Activated CD8-positive, alpha-beta T cell treated with anti-CD3 and anti-CD28 coated beads for 36 hours (primary cell): ENCODE measurements at places on chromosomes 2 and 18.

GRCh38 chr2:8394131-8394530 lies 287.7 kb upstream of the ID2 start:
- peaks cover 2% of the 10 kb centered on the region for H3K27me3 ChIP-seq
- no peaks in the 10 kb centered on the region for H3K36me3 ChIP-seq
- H3K4me1 ChIP-seq, result peaks cover 2% of the 10 kb centered on the region
- H3K4me3 ChIP-seq, result no peak overlapping the region
- no peak overlapping the region for H3K27ac ChIP-seq
- DNase-seq, result no peak

- H3K27me3 ChIP-seq, result no peaks in the 10 kb centered on the region
- H3K27ac ChIP-seq, result no peak overlapping the region
- H3K36me3 ChIP-seq, result no peaks in the 10 kb centered on the region
- H3K4me1 ChIP-seq, result no peaks in the 10 kb centered on the region
- no peak overlapping the region for H3K4me3 ChIP-seq
These were observed 75.0 kb downstream of the CTIF start for GRCh38 chr18:48613589-48614404.

GRCh38 chr2:47558768-47559684 lies 156.1 kb downstream of the MSH2 start:
- DNase-seq, result no peak
- no peak overlapping the region for H3K4me3 ChIP-seq
- no peaks in the 10 kb centered on the region for H3K36me3 ChIP-seq
- no peak overlapping the region for H3K27ac ChIP-seq
- no peaks in the 10 kb centered on the region for H3K27me3 ChIP-seq

DNA sequence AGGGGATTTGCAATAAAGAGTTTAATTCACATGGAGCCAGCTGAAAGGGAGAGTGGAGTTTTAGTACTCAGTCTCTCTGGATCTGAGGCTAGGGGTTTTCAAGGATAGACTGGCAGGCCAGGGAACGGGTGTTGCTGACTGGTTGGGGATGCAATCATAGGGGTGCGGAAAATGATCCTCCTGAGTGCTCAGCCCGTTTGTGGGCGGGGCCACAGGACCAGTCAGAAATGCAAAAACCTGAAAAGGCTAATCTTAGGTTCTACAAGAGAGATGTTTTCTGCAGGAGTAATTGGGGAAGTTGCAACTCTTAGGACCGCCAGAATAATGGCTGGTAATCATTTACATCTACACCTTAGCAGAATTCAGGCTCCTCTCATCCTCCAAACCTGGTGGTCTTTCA lies 2.5 kb downstream of the NFU1 start:
- DNase-seq, result no peak
- H3K36me3 ChIP-seq, result peaks cover 19% of the 10 kb centered on the region
- H3K4me3 ChIP-seq, result no peak overlapping the region
- H3K27ac ChIP-seq, result no peak overlapping the region
- H3K4me1 ChIP-seq, result peaks cover 28% of the 10 kb centered on the region

- no peak overlapping the region for H3K27ac ChIP-seq
- H3K4me3 ChIP-seq, result no peak overlapping the region
- H3K27me3 ChIP-seq, result peaks cover 20% of the 10 kb centered on the region
- no peak for DNase-seq
- peaks cover 21% of the 10 kb centered on the region for H3K4me1 ChIP-seq
- H3K36me3 ChIP-seq, result no peaks in the 10 kb centered on the region
These were observed 3.4 kb upstream of the PLCL1 start for GRCh38 chr2:197801033-197801432.

DNA sequence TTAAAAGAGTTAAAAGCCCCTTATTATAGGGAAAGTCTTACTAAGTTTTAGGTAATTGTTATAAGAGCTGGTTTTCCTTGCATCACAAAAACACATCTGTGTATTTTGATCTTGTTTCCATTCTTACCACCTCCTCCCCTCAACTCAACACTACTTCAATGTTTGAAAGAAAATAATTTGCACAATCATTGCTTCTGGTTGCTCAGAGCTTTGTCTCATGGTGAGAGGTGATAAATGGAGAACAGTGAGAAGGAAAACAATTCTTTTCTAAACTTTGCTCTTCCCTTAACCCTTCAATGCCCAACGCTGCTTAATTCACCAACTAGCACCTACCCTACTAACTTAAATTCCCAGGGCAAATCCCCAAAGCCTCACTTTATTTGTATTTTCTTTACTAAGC lies 268.1 kb upstream of the LINC00305 start:
- no peaks in the 10 kb centered on the region for H3K27me3 ChIP-seq
- H3K4me3 ChIP-seq, result no peak overlapping the region
- no peak overlapping the region for H3K27ac ChIP-seq
- H3K4me1 ChIP-seq, result no peaks in the 10 kb centered on the region

DNA sequence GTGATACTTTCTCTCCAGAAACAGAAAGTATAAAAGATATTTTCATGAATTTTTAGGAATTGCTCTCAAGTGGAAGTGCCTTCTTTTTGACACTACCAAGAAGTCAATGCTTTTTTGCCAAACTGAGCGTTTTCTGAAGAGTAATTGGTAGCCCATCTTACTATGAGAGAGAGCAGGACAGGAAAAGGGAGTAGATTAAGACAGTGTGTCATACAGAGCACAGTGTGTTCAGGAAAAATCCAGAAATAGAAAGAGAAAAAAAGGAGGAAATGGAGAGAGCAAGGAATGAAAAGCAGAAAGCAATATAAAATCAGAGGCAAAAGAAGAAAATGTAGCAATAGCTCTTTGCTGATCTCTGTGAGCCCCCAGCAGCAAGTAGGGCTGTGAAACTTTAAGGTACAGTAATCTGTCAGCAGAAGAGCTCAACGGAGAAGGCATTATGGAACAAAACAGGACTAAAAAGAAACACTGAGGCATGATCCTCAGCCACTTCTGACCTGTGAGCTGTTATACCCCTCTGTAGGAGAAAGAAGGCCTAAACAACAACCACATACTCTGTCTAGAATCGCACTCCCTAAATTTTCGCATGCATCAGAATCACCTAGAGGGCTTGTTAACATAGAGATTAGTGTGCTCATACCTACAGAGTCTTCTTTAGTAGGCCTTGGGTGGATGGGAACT lies 15.0 kb upstream of the PGAP1 start:
- DNase-seq, result no peak
- no peak overlapping the region for H3K4me3 ChIP-seq
- peaks cover 2% of the 10 kb centered on the region for H3K27me3 ChIP-seq
- peaks cover 3% of the 10 kb centered on the region for H3K4me1 ChIP-seq

GRCh38 chr18:35236571-35237363 lies 4.1 kb upstream of the ZNF397 start:
- no peaks in the 10 kb centered on the region for H3K36me3 ChIP-seq
- DNase-seq, result no peak
- H3K4me1 ChIP-seq, result peaks cover 2% of the 10 kb centered on the region
- no peak overlapping the region for H3K4me3 ChIP-seq
- no peaks in the 10 kb centered on the region for H3K27me3 ChIP-seq
- no peak overlapping the region for H3K27ac ChIP-seq

DNA sequence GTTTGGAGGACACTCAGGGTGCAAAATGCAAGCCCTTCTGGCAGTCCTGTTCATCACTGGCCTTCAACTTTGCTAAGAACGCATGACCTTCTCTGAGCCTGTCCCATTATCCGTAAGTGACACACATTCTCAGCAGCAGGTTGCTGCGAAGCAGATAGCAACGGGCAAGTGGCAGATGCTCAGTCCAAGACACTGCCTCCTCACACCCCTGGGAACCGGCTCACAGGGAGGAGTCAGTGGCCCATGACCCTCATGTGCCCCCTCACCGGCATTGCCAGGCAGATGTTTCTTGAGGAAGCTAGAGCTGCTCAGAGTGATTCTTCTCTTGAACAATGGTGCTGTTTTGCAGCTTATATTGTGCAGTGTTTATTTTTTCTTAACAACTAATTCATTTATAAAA lies 737.2 kb upstream of the HS6ST1 start:
- H3K4me1 ChIP-seq, result no peaks in the 10 kb centered on the region
- no peak overlapping the region for H3K4me3 ChIP-seq
- H3K27ac ChIP-seq, result no peak overlapping the region
- H3K36me3 ChIP-seq, result no peaks in the 10 kb centered on the region

DNA sequence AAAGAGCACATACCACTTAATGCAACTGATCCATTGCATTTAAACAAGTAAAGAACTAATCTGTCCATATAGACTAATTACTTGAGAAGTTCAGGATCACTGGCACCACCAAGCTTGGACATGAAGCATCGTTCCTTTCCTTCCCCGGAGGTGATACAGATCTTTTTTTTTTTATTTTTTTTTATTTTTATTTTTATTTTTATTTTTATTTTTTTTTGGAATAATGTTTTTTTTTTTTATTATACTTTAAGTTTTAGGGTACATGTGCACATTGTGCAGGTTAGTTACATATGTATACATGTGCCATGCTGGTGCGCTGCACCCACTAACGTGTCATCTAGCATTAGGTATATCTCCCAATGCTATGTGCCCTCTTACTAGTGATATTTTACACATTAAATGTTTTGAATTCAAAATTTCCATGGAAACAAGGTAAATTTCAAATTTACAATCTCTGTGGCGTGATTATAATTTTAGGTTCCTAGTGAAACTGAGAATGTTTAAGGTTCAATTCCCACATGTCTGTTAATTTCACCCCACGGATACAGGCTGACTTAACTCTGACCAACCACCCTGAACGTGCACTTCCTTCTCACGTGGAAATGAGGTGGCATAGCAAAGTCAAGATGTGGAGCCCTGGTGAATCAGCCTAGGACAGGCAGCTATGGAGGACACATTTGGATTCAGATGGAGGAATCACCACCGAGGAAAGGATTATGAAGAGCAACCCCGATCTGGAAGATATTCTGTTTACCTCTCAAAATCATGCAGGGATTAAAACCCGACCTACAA lies 101.6 kb upstream of the THOC1 start:
- DNase-seq, result no peak
- no peak overlapping the region for H3K4me3 ChIP-seq
- H3K27ac ChIP-seq, result no peak overlapping the region

DNA sequence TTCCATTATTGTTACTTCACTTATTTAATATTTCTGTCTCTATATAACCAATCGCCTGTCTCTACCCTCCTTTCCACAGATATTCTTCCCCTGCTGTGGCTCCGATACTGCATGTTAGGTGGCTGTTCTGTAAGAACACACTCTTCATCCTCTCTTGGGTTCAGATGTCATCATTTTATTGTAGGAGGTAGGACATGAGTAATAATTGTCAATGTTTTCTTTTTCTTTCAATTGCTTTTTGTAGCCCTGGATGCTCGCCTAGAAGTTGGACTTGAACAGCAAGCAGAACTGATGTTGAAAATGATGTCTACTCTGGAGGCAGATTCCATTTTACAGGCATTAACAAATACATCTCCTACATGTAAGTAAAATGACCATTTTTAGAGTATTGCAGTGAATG lies 128.6 kb downstream of the BIRC6 start:
- peak overlapping the region; percentile 26 for H3K27ac ChIP-seq
- no peak overlapping the region for H3K4me3 ChIP-seq
- peaks cover 8% of the 10 kb centered on the region for H3K4me1 ChIP-seq
- no peaks in the 10 kb centered on the region for H3K27me3 ChIP-seq

- no peaks in the 10 kb centered on the region for H3K4me1 ChIP-seq
- DNase-seq, result no peak
- no peaks in the 10 kb centered on the region for H3K27me3 ChIP-seq
- H3K27ac ChIP-seq, result no peak overlapping the region
These were observed 306.9 kb downstream of the GULP1 start for GRCh38 chr2:188598551-188598950.

DNA sequence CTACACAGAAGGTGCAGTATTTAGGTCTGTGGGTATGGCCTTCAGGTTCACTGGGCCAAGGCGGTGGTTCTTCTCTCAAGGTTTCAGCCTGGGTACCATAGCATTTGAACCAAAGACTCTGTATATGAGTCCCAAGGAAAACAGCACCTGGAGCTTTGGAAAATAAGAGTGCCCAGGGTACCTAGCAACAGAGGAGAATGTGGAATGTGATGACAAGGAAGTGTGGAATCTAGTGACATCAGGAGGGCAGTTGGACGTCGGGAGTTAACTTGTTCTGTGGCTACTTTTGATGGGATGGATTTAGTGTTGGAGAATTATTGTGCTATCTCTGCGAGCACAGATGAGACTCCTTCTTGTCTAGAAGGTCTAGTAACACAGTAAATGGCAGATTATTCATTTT lies 201.2 kb downstream of the NOL4 start:
- no peak for DNase-seq
- H3K36me3 ChIP-seq, result no peaks in the 10 kb centered on the region
- no peak overlapping the region for H3K4me3 ChIP-seq
- H3K27ac ChIP-seq, result no peak overlapping the region
- H3K27me3 ChIP-seq, result no peaks in the 10 kb centered on the region

DNA sequence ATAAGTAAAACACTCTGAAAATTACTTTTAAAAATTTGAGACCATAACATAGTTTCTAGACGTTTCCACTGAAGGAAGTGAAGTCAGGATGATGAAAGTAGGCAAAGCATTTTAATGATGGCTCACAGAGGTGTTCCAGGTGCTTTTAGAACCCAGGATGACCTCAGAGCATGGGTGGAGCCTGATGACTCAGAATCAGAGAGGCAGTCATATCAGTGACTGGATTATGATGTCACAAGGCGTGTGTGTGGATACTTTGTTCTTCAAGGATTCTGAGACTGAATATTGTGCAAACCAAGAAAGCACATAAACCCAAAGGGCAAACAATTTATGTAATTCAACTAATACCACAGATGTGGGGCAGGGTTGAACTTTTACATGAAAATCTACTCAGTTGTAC lies 208.0 kb upstream of the FBXO11 start:
- H3K27ac ChIP-seq, result peak overlapping the region; percentile 53
- peak; percentile 85 for DNase-seq
- H3K4me1 ChIP-seq, result peaks cover 17% of the 10 kb centered on the region
- H3K4me3 ChIP-seq, result no peak overlapping the region
- no peaks in the 10 kb centered on the region for H3K36me3 ChIP-seq

DNA sequence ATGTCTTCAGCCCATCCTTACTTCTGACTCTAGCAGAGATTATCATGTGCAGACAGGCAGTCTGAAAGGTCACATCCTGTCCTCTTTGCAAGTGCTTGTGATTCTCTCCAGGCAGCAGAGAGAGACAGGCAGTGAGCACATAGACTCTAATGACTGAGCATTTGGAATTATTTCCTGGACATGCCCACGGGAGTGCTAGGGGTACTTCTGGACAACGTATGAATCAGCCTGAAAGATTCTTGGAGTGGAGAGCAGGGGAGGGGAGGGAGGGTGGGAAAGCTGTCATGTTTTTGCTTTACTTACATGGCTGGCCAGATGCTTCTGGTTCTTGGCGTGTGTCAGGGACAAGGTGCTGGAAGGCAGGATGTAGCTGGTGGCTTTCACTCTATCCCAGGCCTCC lies 150.6 kb downstream of the RIF1 start:
- H3K27ac ChIP-seq, result no peak overlapping the region
- H3K4me3 ChIP-seq, result no peak overlapping the region
- no peaks in the 10 kb centered on the region for H3K36me3 ChIP-seq
- peaks cover 2% of the 10 kb centered on the region for H3K27me3 ChIP-seq
- no peaks in the 10 kb centered on the region for H3K4me1 ChIP-seq

DNA sequence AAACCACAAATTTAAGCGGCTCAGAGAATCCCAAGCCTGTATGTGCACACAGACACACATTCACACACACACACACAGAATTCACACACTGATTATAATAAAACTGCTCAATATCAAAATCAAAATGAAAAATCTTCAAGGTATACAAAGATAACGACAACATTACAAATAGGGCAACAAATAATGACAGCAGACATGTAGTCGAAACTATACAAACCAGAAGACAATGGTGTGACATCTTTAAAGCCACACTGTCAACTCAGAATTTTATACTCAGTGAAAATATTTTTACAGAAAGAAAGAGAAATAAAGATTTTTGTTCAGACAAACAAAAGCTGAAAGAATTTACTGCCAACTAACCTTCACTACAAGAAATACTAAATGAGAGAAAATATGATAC lies 333.4 kb downstream of the INSIG2 start:
- no peaks in the 10 kb centered on the region for H3K4me1 ChIP-seq
- peaks cover 11% of the 10 kb centered on the region for H3K27me3 ChIP-seq
- no peak overlapping the region for H3K4me3 ChIP-seq
- no peaks in the 10 kb centered on the region for H3K36me3 ChIP-seq
